Omental fat pad (tissue), 4 donors: ENCODE measurements at places on chromosomes 7 and 10. TPM values are rescaled to one million over a fixed set of nuclear protein-coding genes. Genes with fewer than 3 reads are reported as not detected.

Gene PAPOLB
- total RNA-seq, result 0.44 TPM

Gene SPDYE5
- total RNA-seq, result not detected

Gene UBTD1
- 17.6 TPM for total RNA-seq

Gene GPR85
- total RNA-seq, result 1.8 TPM

Gene HTRA1
- total RNA-seq, result 240 TPM

Gene APBB1IP
- 23.5 TPM for total RNA-seq

Gene ITPRID1
- total RNA-seq, result not detected

Gene COL17A1
- total RNA-seq, result 0.74 TPM

Gene SEMA4G
- 0.47 TPM for total RNA-seq

Gene MRLN
- not detected for total RNA-seq

Gene HOXA1
- 0.79 TPM for total RNA-seq

Gene SLC13A4
- 0.79 TPM for total RNA-seq

Gene SH2B2
- total RNA-seq, result 4.5 TPM

Gene EFCAB10
- total RNA-seq, result not detected

Gene TMEM270
- total RNA-seq, result not detected

Gene PEX1
- total RNA-seq, result 12.5 TPM

Gene PAOX
- 7.7 TPM for total RNA-seq

Gene RTKN2
- 0.38 TPM for total RNA-seq

Gene ZNF488
- total RNA-seq, result 0.19 TPM

Gene CYP3A7
- total RNA-seq, result 0.56 TPM

Gene ENO4
- not detected for total RNA-seq
